Stimulated activated CD4-positive, alpha-beta T cell treated with anti-CD3 and anti-CD28 coated beads, Interleukin-2, amount 100 ng/mL, for 24 hours (primary cell): ENCODE measurements at places on chromosomes 7 and 10.

DNA sequence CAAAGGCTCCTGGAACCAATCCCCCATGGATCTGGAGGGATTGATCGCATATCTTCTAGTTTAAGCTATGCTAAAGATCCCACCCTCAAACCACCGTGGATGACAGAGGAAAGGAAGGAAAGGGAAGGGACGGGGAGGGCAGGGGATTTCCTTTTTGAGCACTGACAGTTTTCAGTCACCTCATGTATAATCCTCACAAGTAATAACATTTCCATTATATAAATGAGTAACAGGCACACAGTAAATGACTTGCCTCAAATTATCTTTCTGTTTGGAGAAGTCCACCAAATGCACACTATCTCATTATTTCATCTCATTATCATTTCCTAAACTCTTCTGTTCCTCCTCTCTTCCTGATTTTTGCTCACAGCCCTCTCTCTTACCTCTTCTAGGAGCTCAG, 127.1 kb upstream of the AOAH start:
- DNase-seq, result no peak

GRCh38 chr7:50062951-50063350, 30.1 kb downstream of the ZPBP start:
- DNase-seq, result no peak

GRCh38 chr7:127304087-127304486, 51.3 kb upstream of the GRM8 start:
- DNase-seq, result no peak

- DNase-seq, result no peak
These were observed 17.0 kb downstream of the PNLIPRP3 start for GRCh38 chr10:116444527-116445142.

GRCh38 chr7:11931307-11931706, 99.3 kb upstream of the THSD7A start:
- DNase-seq, result no peak

DNA sequence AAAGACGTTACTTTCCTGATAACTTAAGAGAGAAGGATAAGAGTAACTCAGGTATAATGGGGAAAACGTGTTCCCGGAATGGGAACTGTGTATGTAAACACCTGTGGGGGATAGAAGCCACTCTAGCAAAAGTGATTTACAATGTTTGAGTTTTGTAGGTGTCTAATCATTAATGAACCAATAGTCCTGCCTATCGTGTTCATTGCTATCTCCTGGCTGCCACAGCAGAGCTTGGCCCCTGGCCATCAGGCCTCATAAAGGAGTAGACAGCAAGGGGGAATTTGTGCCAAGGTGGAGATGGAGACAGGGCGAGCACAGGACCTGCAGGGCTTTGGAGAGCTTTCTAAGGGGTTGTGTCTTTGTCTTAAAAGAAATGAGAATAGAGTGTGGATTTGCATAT, 102.1 kb downstream of the GAD2 start:
- DNase-seq, result no peak
